ENCODE measurements at places on chromosomes 12 and 14.

DNA sequence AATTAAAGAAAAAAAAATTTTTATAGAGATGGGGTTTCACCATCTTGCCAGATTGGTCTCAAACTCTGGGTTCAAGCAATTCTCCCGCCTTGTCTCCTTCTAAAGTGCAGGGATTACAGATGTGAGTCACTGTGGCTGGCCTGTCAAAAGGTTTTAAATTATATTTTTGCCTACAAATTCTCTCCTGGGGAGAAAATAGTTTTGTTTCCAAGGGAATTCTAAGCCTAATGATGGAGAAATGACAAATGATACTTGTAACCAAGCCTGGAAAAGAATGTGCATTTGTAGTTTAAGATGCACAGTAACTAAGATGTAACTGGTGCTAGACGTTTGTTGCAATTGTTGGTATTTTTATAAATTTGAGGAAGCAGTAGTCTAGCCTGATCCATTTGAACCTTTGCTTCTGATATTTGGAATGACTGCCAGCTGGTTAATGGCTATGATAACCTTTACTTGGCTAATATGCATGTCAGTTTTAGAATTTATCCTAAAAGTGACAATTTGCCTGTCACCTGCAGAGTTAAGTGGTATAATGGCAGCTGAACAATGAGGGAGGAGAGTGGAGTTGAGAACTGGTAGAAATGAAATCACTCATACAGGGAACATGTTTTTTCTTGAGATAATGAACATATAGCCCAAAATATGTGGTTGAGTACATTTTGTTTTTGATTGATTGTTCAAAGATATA is 148.0 kb downstream of the FUT8 start:
- no peak for DNase-seq

GRCh38 chr12:90979951-90980350 is 24.8 kb downstream of the EPYC start:
- DNase-seq: no peak

GRCh38 chr14:104578321-104578720 is 1.2 kb upstream of the C14orf180 start:
- DNase-seq: no peak

GRCh38 chr12:54749191-54749818 is 101.1 kb upstream of the DCD start:
- DNase-seq: no peak

All from NCI-H187 treated with DMSO at 0.1 percent for 48 hours (cell line).